Activated gamma-delta T cell treated with Interleukin-2 at 50 U/mL for 16 hours (primary cell): ENCODE measurements at places on chromosomes 2 and 18.

GRCh38 chr2:16615687-16616615 is 49.7 kb downstream of the CYRIA start:
- no peak for DNase-seq

DNA sequence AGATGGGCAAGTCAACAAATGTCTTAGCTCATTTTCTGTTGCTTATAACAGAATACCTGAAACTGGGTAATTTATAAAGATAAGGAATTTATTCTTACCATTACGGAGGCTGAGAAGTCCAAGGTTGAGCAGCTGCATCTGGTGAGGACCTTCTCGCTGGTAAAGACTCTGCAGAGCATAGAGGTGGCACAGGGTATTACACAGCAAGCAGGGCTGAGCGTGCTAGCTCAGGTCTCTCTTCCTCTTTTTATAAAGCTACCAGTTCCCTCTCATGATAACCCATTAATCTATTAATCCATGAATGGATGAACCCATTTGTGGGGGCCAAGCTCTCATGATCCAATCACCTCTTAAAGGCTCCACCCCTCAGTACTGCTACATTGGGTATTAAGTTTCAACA is 109.1 kb downstream of the CDK15 start:
- DNase-seq = no peak

GRCh38 chr2:199456383-199457146 is 1.2 kb downstream of the SATB2 start:
- no peak for DNase-seq

DNA sequence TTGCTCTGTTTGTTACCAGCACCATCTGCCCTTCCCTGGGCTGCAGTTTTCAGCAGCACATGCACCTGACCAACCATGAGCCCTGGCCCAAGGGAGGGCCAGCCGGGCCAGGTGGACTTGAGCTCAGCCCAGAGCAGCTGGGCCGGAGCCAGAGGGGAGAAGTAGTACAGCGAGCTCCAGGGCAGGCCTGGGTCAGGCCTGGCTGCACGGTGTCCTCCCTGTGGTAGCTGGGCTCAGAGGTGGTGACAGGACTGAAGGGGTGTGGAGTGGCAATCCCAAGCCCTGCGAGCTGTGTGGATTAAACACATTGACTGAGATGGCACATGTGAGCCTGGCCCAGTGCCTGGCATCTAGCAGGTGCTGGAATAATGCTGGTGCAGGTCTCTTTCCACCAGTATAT is 222.2 kb downstream of the GLI2 start:
- no peak for DNase-seq

DNA sequence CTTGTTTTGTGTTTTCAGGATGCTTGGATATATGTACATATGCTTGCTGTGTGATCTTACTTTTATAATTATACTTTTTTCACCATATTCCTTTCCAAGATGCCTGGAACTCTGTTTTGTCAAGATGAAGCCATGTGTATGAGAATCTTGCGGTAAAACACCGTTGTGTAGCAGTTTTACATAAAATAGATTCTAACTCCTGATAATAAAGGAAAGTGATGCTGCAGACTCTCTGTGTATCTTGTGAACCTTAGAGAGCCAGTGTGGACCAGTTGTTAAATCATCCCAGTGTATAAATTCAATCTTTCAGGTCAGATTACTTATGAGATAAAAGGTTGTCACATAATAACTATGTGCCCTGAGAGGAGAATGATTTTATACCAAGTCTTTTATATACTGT is 12.5 kb upstream of the ITGA4 start:
- DNase-seq = no peak

DNA sequence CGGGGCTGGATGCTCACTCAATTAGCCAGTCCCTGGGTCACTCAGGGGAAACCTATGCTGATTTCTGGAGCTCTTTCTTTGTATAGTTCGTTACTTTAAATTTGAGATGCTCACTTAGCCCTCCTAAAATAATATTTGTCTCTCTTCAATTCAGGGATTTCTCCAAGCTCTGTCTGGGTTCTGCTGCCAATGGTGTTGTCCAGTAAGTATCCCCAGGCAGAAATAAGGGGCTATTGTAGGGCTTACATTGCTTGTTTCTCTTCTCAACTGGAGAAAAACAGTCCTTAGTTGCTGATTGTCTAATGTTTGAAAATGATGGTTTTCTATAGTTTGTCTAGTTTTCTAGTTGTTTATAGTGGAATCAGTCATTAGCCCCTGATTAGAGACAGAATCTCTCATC is 5.0 kb downstream of the RAB6C start:
- DNase-seq = no peak
